Dermis microvascular lymphatic vessel endothelial cell (primary cell): ENCODE measurements at places on chromosomes 4 and X.

DNA sequence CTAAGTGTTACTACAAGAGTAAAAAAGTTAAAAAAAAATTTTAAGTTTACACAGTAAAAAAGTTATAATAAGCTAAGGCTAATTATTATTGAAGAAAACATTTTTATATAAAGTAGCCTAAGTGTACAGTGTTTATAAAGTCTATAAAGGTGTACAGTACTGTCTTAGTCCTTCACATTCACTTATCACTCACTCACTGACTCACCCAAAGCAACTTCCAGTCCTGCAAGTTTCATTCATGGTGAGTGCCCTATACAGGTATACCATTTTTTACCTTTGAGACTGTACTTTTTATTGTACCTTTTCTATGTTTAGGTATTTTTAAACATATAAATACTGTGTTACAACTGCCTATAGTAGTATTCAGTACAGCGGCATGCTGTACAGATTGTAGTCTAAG lies 74.2 kb downstream of the TMEM165 start:
- no peak for DNase-seq

GRCh38 chr4:1600811-1601532 lies 83.1 kb downstream of the FAM53A start:
- DNase-seq, result no peak

DNA sequence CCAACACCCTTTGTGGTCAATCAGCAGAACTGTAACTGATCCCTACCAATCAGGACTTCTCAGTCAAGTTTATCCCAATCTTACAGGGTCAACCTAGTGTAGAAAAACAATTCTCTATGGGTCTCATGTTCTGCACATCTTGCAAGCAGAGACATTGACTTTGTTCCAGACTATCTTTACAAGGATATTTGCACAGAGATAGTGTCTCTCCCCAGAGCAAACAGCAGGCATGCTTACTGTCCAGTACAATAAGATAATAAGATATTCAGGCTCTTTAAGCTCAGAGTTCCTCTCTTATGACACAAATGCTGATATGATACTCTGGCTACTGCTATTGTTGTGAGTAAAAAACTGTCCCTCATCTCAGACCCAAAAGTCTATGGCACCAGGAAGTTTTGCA lies 53.2 kb downstream of the ACSL4 start:
- DNase-seq, result no peak

GRCh38 chr4:110793381-110793801 lies 170.5 kb upstream of the PITX2 start:
- DNase-seq, result no peak

- DNase-seq, result peak; percentile 88
Measured at GRCh38 chr4:16516796-16517439, 290.6 kb upstream of the TAPT1 start.
